ENCODE measurements at places on chromosomes 11 and 22.

DNA sequence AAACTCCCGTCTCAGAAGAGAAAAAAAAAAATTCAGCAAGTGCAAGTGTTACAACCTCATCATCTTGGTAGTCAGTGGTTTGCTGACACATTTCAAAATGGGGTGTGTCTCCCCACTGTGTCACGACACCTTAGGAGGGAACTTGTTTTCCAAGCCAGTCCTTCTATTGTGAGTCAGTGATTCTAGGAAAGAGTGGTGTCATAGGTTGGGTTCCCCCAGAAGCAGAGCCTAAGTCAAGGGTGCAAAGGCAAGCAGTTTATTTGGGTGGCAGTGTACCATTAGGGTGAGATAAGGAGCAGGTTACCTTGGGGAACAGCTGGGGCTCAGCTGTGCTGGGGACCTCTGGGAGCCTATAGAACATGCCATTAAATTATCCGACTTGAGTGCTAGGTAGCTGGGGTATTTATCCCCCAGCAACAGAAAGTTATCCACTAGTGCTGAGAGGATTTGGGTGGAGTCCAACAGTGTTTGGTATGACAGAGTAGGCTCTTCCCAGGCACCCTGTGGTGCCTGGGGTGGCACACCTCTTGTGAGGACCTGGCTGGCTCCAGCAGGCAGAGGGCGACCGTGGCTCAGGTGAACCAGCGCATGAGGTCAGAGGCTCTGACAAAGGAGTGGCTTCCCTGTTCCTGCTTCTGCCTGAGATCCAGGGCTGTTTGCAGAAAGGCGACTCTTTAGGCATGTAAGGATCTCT, 41.7 kb downstream of the KIAA1671 start:
- DNase-seq, result peak; percentile 79

- DNase-seq, result peak; percentile 82
These were observed 621.5 kb upstream of the B3GAT1 start for GRCh38 chr11:135033540-135033939.

GRCh38 chr11:128133501-128133900, 453.9 kb downstream of the ETS1 start:
- DNase-seq, result no peak

DNA sequence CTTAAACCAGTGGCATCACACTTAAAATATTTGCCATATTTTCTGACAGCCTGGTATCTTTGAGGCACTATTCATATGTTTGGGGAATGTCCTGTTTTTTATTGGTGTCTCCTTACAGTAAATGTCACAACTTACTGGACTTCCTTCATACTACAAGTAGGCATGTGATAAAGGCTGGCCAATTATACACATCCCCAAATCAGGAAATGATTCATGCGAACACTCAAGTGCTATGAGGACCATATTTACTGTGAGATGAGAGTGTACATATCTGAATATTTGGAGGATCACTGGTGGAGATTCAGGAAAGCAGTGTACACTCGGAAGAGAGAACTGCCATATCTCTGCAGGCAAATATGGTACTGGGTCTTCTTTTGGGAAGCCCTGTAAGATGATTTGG, 913.8 kb upstream of the CHORDC1 start:
- no peak for DNase-seq

- DNase-seq, result no peak
These were observed 4.0 kb downstream of the TRIM6 start for GRCh38 chr11:5600374-5600851.

DNA sequence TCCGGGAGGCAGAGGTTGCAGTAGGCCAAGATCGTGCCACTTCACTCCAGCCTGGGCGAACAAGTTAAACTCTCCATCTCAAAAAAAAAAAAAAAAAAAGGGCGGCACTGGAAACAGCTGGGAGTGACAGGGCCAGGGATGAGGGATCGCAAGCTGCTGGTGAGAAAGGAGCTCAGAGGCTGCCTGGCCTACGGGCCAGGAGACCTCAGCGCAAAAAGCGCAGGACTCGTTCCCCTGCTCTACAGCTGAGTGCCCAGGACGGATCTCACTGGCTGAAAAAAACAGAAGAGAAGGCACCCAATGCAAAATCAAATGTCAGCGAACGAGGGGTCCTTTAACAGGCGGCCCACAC, 650 bp upstream of the NUP50 start:
- peak; percentile 25 for DNase-seq

DNA sequence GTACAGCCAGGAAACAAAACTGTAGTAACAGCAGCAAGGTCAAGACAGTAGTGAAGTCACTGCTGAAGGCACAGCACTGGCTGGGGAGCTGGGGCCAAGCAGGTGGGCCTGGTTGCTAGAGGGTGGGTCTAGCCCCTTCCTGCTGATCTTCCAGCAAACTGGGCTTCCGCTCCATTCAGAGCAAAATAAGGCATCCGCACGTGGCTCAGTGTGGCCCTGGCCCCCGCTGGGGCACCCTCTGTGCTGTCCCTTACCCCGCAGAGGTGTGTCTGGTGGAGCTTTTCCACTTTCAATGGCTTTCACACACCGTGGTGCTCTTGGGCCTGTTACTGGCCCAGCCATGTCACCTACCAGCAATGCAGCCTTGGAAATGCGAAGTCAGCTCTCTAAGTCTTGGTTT, 162.4 kb upstream of the B3GAT1 start:
- no peak for DNase-seq

DNA sequence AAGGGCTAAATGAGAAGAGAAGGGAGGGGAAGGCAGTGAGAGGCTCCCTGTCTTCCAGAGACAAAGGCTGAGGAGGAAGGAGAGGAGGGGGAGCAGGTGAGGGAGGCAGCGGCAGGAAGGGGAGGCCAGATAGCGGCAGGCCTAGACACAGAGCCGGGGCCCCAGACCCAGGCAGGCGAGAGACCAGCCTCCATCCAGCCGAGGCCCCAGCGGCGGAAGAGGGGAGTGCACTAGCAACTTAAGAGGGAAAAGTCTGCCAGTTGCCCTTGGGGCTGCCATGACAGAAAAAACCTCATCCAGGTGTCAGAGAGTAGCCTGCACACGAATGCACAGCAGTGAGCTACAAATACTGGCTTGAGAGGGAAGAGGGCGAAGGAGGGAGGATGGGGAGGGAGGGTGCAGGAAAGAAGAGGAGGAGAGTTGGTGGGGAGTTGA, 46.7 kb downstream of the IGLL1 start:
- peak; percentile 66 for DNase-seq

DNA sequence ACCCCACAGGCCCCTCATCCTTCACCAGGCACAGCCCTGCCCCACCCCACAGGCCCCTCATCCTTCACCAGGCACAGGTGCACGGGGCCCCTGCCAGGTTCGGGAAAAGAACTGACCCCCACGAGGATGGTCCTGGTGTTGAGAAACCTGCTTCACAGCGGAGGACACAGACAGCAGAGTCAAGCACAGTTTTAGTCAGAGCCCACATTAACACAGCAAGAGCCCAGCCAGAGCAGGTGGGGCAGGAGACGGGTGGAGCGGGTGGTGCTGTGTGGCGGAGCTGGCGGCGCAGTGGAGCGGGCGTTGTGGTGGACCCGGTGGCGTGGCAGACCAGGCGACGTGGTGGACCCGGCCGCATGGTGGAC, 1085.5 kb downstream of the BRD1 start:
- DNase-seq, result no peak

DNA sequence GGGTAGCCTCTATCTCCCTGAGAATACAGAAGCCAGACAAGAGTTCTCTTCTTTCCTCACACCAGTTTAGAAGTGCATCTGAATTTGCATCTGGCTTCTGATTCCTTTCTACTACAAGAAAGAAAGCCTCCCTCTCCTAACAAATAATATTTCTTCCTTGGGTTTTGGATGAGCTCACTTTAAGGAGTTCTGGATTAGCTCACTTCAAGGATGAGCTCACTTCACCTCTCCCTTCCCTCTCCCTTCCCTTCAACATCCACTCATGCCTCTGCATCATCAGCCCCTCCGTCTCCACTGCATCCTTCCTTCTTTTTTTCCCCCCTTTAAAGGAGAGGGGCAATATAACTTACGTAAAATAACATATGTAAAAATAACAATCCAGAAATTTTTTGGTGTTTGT, 1.6 kb upstream of the MTNR1B start:
- DNase-seq, result no peak

DNA sequence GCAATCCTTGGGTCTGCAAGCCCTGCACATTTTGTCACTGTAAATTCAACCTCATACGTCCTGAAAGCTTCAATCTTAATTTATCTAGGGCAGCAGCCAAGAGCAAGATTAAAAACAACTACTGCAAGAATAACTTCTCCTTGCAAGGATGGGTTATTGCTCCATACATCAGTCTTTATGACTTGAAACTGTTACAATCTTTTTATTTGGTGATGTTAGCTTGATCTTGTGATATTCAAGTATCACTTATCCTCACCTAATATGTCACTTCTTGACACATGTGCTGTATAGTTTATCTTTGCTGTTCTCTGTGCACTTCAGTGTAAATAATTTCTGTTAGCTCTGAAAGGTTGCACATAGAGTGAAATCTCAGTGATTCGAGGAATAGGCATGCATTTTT, 14.7 kb upstream of the APLP2 start:
- DNase-seq, result no peak

GRCh38 chr22:40512426-40513136, 123.9 kb downstream of the MRTFA start:
- no peak for DNase-seq

DNA sequence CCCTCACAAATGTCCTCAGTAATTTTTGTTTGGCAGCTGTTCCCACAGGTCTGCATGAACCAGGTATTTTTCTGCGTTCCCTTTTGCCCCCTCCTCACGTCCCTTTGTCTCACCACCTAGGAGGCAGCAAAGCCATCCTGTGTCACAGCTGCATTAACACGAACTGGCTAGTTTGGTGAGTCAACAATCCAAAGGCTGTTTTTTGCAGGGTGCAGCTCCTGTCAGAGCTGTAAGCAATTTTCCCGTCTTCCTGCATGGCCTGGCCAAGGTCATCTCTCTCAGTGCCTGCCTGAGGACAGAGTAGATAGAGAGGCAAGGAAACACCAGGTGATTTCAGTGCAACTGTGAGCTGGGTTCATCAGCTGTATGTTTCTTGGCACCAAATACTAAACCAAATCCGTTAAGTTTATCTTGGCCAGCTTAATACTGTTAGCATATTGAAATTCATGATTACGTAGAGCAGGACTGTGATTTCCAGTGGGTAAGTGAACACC, 20.6 kb upstream of the VSIG10L2 start:
- DNase-seq, result no peak

DNA sequence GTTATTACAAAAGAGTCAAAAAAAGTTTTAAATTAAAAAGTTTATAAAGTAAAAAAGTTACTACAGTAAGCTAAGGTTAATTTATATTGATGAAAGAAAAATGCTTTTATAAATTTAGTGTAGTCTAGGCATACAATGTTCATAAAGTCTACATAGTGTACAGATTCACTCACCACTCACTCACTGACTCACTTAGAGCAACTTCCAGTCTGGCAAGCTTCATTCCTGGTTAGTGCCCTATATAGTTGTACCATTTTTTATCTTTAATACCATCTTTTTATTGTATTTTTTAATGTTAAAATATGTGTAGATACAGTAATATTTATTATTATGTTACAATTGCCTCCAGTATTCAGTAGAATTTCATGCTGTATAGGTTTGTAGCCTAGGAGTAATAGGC, 2.6 kb upstream of the MMP10 start:
- no peak for DNase-seq

DNA sequence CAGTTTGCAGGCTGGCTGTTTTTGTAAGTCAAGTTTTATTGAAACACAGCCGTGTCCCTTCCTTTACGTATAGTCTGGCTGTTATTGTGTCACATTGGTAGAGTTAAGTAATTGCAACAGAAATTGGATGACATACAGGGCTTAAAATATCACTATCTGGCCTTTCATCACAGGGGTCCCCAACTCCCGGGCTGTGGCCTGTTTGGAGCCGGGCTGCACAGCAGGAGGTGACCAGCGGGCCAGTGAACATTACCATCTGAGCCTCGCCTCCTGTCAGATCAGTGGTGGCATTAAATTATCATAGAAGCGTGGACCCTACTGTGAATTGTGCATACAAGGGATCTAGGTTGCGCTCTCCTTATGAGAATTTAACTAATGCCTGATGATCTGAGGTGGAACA, 31.7 kb downstream of the EXT2 start:
- DNase-seq, result no peak

DNA sequence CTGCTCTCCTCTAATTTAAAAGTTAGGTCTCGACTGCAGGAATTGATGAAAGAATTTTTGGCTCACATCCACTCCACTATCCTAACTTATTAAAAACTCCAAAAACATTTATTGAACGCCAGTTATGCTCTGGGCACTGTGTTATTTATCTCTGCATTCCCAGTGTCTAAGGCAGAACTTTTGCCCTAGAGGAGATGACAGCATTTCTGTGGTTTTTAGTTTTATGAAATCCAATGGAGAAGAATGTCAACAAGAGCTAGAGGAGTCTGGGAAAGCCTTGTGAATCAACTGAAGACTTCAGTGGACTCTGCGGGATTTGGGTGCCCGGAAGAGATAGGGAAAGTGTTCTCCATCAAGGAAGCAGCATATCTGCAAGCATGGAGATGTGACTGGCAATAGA, 217.0 kb upstream of the PGR start:
- DNase-seq, result no peak

DNA sequence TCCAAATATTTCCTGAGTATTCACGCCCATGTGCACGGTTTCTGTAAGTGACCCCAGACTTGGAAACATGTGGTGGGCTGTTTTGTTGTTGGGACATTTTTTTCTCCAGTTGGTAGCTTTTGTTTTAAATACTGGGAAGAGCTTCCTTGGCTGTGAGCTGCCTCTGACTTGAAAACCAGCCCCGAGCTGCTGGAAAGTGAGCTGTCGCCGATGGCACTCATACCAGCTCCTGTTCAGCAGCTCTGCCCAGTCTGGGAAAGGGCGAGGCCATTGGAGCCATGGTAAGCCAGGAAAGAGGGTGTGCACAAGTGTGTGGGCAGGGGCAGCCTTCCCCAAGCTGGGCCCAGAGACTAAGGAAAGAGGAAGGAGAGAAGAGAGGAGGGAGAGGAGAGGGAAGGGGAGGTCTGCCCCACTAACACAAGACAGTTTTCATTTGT, 3.2 kb upstream of the FLI1 start:
- DNase-seq, result no peak

- peak; percentile 90 for DNase-seq
These were observed 2.3 kb downstream of the C1QTNF5 start for GRCh38 chr11:119338318-119338890.

- no peak for DNase-seq
These were observed 45.9 kb upstream of the PPP6R3 start for GRCh38 chr11:68414496-68415221.

GRCh38 chr11:10982704-10983510, 125.1 kb upstream of the ZBED5 start:
- no peak for DNase-seq

- no peak for DNase-seq
These were observed 799.6 kb upstream of the ARHGAP42 start for GRCh38 chr11:99887481-99887880.

GRCh38 chr22:50061824-50062355, 3.8 kb upstream of the TTLL8 start:
- DNase-seq, result no peak

- DNase-seq, result no peak
These were observed 20.5 kb upstream of the SCGB1A1 start for GRCh38 chr11:62398011-62398994.

- peak; percentile 47 for DNase-seq
These were observed 59.2 kb upstream of the CD5 start for GRCh38 chr11:61042961-61043540.

All from T47D (cell line).